ENCODE measurements at places on chromosomes 11 and 22.

- DNase-seq, result no peak
Observed at GRCh38 chr11:15476371-15476917, 361.7 kb downstream of the INSC start.

DNA sequence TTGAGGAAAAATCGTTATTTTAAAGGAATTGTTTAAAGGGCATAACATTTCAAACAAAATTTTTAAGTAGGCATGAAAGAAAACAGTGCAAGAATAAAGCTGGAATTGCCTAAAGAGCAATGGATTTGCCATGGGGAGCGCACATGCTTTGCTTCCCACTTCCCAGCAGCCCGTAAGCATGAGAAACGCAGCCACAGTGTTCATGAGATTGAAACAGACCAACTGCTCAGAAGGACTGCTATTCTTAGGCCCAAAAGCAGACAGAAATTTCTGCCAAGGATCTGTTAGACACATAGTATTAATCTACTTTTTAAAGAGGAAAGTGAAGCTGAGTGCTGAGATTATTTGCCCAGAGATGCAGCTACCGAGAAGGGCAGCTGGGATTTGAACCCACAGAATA lies 34.2 kb upstream of the TSKU start:
- no peak for DNase-seq

DNA sequence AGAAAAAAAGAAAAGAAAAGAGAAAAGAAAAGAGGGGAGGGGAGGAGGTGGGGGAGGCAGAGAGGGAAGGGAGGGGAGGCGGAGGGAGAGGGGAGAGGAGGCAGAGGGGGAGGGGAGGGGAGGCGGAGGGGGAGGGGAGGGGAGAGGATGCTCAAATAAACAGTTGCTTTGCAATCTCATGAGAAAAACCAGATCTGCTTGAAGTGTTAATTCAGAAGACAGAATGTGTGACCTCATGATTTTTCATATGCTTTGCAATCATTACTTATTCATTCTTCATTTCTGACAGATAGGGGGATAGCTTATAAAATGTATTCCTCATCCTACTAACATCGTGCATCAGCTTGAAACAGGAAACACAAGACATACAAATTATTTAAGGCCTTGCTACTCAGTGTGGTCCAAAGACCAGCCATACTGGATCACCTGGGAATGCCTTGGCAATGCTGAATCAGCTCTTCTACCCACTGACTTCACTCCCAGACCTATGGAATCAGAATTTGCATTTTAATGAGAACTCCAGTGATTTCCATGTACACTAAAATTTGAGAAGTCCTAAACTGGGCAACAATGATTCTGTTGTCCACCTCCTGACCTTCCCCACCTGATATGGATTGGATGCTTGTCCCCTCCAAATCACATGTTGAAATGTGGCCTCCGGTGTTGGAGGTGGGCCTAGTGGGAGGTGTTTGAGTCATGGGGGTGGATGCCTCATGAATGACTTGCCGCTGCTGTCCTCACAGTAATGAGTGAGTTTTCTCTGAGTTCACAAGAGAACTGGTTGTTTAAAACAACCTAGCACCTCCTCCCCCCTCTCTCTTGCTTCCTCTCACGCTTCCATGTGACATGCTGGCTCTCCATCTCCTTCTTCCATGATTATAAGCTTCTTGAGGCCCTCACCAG lies 69.2 kb downstream of the CCDC34 start:
- DNase-seq, result no peak

DNA sequence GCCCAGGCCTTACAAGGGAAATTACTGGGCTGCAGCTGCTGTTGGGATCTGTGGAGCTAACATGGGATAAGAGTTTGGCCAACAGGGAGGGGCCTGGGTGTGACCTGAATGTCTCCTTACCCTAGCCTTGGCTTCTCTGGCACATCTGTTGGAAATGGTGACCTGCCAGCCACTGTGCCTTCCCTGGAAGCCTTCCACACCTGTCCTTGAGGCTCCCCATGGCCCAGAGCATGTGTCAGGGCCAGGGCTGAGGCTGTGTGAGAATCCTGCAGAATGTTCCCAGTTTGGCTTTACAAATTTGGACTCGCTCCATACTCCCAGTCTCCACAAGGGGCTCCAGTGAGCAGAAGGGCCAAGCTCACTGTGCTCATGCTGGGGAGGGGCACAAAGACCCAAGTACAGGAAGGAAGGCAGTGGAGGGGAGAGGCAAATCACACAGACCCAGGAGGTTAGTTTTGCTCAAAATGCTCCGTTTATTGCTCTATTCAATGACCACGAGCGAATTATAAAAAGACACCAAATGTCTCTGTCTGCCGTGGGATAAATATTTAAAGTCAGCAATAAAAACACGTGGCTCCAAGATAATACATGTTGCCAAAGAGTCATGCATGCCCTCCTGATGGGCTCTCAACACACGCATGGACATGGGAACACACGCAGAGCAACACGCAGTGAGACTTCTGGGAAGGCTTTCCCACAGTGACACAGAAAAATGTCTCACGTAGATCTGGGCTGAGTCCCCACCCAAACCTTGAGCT lies 1.7 kb upstream of the IGSF22 start:
- DNase-seq, result no peak

DNA sequence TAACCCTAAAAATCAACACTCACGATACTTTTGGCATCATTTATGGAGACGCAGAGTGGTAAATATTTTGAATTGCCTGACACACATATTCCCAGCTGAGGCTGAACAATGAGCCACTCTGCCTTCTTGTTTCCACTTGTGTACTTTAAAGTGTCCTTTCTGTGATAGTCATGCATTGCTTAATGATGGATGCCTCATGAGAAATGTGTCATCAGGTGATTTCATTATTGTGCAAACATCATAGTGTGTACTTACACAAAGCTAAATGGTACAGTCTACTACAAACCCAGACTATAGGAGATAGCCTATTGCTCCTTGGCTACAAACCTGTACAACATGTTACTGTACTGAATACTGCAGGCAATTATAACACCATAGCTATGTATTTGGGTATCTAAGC lies 44.2 kb downstream of the MRE11 start:
- no peak for DNase-seq
